ENCODE measurements at places on chromosomes 3 and 15.

- DNase-seq: no peak
These were observed 142.2 kb upstream of the MANF start for GRCh38 chr3:51242939-51243338.

DNA sequence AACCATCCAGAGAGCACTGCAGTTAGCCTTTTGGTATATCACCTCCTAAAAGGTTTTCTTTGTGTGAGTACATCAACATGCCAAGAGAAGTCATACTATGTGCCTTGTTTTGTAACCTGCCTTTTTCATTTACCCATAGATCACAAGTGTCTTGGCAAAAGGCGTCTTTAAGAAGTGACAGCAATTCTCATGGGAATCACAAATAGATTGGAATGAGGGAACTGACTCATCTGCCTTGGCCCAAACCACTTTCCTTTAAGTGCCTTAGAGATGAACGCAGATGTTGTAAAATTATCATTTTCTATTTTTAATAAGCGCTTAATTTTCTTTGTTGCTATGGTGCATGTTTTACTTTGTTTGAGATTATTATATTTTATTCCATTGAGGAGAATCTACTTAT lies 20.7 kb upstream of the POMGNT2 start:
- DNase-seq: no peak

DNA sequence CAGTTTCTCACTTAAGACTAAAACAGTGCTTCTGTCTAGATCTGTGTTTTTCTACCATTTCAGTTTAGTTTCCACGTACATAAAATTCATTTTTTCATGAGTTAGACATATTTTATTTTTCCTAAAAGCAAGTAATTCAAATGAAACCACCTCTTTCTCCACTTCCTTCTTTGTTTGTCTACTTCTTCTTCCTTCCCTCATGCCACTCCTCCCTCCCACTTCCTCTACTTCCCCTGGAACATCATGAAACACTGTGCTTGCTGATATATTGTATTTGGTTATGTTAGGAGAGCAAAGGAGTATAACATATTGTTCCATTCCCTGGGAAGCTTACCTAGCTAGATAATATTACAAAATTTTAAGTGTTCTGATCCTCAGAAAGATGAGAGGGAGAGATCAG lies 36.7 kb upstream of the GOLGA8B start:
- no peak for DNase-seq

GRCh38 chr3:115052906-115053305 lies 94.2 kb downstream of the ZBTB20 start:
- DNase-seq: no peak

DNA sequence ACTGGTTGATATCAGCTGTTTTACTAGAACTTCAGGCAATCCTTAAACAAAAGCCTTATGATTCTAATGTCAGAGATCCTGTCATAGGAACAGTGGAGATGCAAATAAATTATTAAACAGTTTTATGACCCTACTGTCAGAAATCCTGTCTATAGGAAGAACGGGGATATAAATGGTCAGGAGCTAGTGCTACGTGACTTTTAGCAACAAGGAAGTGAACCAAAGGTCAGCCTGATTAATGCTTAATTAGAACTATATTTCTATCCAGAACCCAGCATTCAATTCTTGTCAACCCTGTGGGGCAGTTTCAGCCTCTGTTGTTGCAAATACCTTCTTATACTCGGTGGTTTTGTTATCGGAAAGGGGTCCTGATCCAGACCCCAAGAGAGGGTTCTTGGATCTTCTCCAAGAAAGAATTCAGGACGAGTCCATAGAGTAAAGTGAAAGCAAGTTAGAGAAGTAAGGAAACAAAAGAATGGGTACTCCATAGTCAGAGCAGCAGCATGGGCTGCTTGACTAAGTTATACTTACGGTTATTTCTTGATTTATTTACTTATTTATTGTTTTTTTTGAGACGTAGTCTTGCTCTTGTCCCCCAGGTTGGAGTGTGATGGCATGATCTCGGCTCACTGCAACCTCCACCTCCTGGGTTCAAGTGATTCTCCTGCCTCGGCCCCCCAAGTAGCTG lies 59.9 kb upstream of the RNU6-1 start:
- DNase-seq: no peak

DNA sequence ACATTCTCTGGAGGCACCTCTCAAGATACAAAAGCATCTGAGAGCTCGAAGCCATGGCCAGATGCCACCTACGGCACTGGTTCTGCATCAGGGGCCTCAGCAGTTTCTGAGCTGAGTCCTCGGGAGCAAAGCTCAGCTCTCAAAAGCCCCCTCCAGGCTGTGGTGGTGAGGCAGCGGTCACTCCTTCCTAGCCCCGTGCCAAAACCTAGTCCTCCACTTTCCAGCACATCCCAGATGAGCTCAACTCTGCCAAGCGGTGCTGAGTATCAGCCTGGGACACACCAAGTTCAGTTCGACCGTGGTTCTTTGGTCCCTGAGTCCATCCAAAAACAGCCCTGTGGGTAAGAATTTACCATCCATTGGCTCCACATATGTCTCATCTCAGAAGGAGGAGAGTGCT lies 79.3 kb upstream of the STT3B start:
- no peak for DNase-seq

DNA sequence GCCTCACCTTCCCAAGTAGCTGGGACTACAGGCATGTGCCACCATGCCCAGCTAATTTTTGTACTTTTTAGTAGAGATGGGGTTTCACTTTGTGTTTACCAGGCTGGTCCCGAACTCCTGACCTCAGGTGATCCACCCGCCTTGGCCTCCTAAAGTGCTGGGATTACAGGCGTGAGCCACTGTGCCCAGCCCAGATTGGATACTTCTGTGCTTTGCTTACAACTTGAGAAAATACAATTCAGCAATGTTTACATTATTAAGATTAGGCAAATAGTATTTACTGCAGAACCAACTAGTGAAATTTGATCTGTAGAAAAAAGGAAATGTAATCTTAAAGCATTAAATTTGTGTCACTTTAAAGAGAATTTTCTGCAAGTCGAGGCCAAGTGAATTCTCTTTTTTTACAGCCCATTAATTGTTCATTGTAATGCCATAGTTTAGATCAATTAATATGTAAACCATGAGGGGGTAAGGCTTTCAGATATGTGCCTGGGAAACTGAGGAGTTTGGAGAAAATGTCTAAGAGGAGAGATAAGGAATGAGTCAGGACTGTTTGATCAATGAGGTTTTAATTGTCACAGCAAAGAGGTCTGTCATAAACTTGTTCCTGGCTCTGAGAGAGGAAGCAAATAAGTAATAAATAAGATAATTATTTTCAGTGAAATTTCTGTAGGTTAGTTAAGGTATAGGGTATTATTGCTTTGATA lies 15.3 kb downstream of the PYDC2 start:
- DNase-seq: no peak

DNA sequence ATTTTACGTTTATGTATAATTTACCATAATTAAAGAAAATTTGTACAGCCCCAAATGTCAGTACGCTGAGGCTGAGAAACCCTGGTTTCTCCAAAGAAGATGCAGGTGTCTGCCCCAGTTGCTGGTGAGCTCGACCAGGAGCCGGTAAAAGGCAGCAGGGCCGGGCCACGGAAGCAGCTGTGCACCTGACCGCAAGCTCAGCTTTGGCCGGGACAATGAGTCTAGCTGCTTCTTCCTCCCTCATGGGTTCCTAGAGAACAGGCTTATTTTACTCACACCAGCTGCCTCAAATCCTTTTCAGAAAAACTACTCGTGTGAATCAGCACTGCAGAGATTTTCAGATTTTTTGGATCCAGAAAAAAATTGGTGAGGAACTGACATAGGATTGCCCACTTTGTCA lies 18.0 kb upstream of the ZXDC start:
- no peak for DNase-seq

GRCh38 chr3:37628711-37629301 lies 232.9 kb upstream of the CTDSPL start:
- no peak for DNase-seq

- DNase-seq: no peak
These were observed 147.5 kb upstream of the MBNL1 start for GRCh38 chr3:152121270-152121636.

- no peak for DNase-seq
These were observed 541.7 kb upstream of the MDFIC2 start for GRCh38 chr3:70854108-70854507.

- no peak for DNase-seq
These were observed 25.8 kb downstream of the ST6GAL1 start for GRCh38 chr3:186955898-186956696.

DNA sequence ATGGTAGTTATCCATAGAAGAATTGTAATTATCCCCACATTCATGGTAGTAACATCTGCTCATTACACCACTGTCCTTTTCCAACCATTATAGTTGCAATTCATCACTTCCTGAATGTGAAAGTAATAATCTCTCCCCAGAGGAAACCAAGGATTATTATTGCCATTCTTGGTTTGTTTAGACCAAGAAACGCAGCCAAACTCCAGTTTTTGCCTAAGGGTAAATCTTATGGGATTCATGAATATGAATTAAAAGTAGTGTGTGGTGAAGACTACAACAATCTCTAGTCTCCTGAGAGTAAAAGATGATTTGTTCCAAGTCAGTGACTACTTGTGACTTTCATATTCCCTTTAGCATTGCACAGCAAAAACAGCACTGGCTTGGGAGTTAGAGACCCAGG lies 45.7 kb upstream of the ABI3BP start:
- DNase-seq: no peak

DNA sequence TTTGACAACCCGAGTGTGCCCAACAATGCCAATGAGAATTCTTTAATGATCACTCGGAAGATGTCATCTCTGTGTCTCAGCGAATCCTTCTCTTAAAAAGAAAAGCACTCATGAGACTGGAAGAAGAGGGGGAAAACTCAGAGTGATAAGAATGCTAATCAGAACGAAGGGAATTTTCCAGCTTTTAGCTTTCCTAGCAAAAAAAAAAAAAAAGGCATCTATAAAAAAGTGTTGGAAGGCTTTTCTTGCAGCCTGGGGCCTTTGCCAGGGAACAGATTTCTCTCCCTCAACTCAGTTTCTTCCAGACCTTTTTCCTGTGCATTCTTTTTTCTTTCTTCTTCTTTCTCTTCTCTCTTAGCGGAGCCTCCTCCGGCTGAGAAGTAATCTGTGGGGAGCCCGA lies 80.5 kb upstream of the NEO1 start:
- no peak for DNase-seq

DNA sequence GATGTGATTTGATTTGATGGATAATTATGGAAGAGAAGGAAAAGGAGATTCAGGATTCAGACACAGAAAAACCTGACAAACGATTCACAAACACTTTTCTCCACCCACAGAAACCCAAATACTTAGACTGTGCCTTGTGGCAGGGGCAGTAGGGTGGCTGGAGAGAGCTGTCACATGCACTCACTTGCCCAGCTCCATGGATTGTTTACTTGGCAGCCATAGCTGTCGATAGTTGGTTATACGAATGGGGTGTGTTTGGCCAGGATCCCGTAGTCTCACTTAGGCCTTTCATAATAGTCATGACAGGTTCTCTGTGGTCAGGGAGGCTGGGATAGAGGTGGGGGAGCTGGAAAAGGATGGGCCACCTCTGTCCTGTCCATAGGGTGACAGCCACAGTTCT lies 76.9 kb downstream of the CACNA1D start:
- no peak for DNase-seq

- DNase-seq: no peak
These were observed 8.3 kb downstream of the CACNA1D start for GRCh38 chr3:53502737-53503136.

- DNase-seq: no peak
These were observed 107.9 kb downstream of the FMN1 start for GRCh38 chr15:33086500-33087121.

- no peak for DNase-seq
These were observed 126.8 kb downstream of the DLG1 start for GRCh38 chr3:197171481-197172067.

DNA sequence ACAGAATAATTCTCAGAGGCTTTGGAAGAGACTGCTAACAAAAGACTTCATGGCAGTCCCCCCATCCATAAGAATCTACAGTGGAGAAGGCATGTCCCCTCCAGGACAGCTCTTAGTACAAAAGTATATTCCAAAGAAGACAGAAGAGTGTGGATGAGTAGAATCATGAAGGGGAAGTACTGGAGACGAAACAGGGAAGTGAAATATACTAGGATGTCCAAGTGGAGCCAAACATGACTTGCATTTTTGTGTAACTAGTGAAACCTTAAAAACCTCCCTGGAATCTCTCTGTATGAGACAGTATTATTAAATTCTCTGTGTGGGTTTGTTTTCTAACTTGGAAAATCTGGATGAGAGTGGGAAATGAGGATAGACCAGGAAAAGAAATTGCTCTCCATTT lies 312.4 kb downstream of the RSL24D1 start:
- DNase-seq: no peak

DNA sequence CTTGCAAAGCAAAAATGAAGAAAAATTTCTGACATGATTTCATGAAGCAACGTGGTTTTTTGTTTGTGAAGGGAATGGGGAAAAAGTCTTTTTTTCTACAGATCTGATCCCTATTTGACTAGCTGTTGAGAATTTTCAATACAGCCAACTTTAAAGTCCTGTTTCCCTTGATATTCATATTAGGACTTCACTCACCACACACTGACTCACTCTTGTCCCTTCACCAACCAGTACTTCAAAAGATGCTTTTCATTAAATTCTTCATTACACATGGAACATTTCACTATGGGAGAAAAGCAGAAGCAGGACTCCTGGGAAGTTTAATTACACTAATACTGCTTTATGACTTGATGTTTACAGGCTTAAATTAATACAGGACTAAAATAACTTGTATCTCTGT lies 16.6 kb downstream of the TRANK1 start:
- DNase-seq: no peak

Measured in stimulated activated CD8-positive, alpha-beta memory T cell treated with anti-CD3 and anti-CD28 coated beads, Interleukin-7, amount 100 ng/mL, for 1 hour (primary cell).